ENCODE measurements at places on chromosomes 11 and 22. TPM values are rescaled to one million over a fixed set of nuclear protein-coding genes. Genes with fewer than 3 reads are reported as not detected.

GRCh38 chr22:24761888-24762675 is 12.4 kb downstream of the PIWIL3 start:
- DNase-seq, result no peak
- no peaks in the 10 kb centered on the region for H3K36me3 ChIP-seq
- no peaks in the 10 kb centered on the region for H3K4me1 ChIP-seq
- H3K27me3 ChIP-seq, result no peaks in the 10 kb centered on the region
- H3K4me3 ChIP-seq, result no peak overlapping the region

SUSD2 gene
- total RNA-seq, result 7.9 TPM

MUC5AC gene
- total RNA-seq, result not detected

DNA sequence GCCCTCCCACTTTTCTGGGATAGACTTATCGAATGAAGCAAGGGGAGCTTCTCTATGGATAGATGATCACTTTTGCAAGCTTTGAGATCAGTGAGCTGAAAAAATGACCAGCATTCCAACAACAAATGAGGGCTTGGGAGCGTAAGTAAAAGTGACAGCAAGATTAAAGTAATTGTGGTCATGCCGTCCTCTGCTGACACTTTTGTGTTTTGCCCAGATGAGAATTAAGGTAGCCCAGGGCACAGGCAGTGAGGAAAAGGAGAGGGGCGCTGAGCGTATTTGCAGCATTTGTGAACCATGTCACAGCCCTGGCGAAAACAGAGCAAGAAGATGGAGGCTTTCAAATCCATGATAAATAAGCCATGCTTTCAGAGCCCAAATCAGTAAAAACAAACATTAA is 24.6 kb upstream of the TMA7B start:
- H3K27me3 ChIP-seq, result no peaks in the 10 kb centered on the region
- no peaks in the 10 kb centered on the region for H3K4me1 ChIP-seq
- no peak overlapping the region for H3K27ac ChIP-seq
- no peak overlapping the region for H3K4me3 ChIP-seq

DNA sequence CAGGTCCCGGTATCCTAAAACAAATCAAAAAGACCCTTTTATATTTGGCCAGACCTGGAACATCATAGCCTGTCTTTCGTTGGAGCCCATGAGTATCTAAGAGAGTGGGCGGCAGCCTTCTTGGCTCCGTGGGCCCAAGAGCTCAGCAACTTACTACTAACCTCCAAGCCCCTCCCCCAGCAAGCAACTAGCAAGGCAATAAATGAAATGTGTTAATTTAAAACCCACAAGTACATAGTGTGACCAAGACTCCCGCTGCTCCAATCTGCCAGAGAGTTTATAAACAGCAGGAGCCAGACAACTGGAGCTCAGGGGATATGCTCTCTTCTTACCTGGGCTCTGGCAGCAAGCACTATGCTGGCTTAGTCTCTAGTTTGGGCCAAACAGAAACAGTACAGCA is 40.8 kb upstream of the CYP2D6 start:
- peak overlapping the region; percentile 32 for H3K27ac ChIP-seq
- no peak for DNase-seq
- H3K27me3 ChIP-seq, result no peaks in the 10 kb centered on the region
- no peaks in the 10 kb centered on the region for H3K36me3 ChIP-seq

GRCh38 chr11:62788991-62789390 is 1.8 kb downstream of the TMEM179B start:
- H3K27me3 ChIP-seq, result no peaks in the 10 kb centered on the region
- H3K36me3 ChIP-seq, result no peaks in the 10 kb centered on the region
- no peak overlapping the region for H3K27ac ChIP-seq

DNA sequence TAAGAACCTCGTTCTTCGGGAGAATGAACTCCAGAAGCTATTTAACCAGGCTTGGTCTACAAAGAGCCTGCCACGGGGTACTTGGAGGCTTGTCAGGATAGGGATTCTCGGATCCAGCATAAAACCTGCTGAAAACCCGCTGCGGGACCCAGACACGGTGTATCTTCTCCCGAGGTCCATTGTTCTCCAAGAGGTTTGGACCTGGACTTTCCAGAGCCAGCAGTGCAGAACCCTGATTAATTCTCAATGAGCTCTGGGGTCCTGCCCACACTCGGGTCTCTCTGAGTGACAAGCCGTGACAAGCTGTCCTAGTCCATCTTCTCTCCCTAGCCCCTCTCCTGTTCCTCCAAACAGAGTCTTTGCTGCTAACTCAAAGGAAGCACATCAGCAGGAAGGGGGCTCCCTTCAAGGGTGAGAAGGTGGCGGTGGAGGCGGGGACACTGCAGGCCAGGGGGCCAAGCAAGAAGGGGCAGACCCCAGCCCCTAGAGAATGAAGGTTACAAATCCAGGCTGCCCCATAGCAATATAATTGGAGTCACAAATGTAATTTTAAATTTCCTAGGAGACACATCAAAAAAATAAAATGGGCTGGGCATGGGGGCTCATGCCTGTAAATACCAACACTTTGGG is 12.2 kb downstream of the SHANK2 start:
- no peak overlapping the region for H3K4me3 ChIP-seq
- no peaks in the 10 kb centered on the region for H3K27me3 ChIP-seq
- no peaks in the 10 kb centered on the region for H3K4me1 ChIP-seq

DNA sequence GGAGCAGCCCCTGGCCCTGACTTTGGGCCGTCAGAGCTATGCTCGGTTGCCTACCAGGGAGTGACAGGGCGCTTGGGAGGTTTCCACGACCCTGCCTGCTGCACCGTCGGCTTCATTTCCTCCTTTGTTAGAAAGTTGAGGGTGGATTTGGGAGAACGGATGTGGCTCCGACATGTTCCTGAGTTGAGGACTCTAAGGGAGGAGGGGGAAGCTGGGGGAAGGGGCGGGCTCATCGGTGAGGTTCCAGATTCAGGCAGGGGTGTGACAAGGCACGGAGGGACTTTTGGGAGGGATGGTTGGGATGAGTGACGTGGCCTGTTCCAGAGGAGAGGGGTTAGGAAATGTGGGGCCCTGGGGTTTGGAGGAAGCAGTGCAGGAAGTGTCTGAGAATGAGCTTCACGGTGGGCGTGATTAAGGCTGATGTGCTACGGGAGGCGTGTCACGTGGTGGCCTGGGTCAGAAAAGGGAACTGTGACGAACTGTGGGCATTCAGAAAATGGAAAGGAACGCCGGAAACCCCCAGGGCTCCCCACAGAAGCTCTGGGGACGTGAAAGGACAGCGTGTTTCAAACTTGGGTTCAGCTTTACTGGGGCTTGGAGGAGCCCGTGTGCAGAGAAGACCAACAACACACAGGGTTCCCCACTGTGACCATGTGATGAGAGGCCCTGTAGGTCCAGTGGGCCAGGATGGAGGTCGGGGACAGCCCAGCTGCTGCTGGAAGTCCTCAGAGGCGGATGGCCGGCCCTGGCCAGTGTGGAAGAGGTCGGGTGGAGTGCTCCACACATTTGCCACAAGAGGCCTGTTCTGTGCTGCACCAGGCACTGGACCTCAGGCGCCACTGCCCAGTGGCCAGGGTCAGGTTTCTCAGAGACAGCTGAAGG is 2.8 kb downstream of the PARVB start:
- H3K27ac ChIP-seq, result peak overlapping the region; percentile 93
- H3K36me3 ChIP-seq, result no peaks in the 10 kb centered on the region
- H3K27me3 ChIP-seq, result no peaks in the 10 kb centered on the region
- no peaks in the 10 kb centered on the region for H3K4me1 ChIP-seq

GRCh38 chr22:49760630-49761571 is 66.8 kb downstream of the BRD1 start:
- no peak for DNase-seq
- no peaks in the 10 kb centered on the region for H3K27me3 ChIP-seq
- H3K27ac ChIP-seq, result no peak overlapping the region

GRCh38 chr11:2105511-2105910 is 33.7 kb downstream of the IGF2 start:
- H3K27me3 ChIP-seq, result no peaks in the 10 kb centered on the region
- no peaks in the 10 kb centered on the region for H3K4me1 ChIP-seq
- no peaks in the 10 kb centered on the region for H3K36me3 ChIP-seq
- DNase-seq, result no peak
- no peak overlapping the region for H3K27ac ChIP-seq

GRCh38 chr11:8832571-8833260 is 78.3 kb upstream of the AKIP1 start:
- peak overlapping the region; percentile 83 for H3K27ac ChIP-seq
- DNase-seq, result no peak
- H3K4me3 ChIP-seq, result no peak overlapping the region
- no peaks in the 10 kb centered on the region for H3K27me3 ChIP-seq
- peaks cover 5% of the 10 kb centered on the region for H3K4me1 ChIP-seq
- no peaks in the 10 kb centered on the region for H3K36me3 ChIP-seq

TSSK2 gene
- not detected for total RNA-seq

DNA sequence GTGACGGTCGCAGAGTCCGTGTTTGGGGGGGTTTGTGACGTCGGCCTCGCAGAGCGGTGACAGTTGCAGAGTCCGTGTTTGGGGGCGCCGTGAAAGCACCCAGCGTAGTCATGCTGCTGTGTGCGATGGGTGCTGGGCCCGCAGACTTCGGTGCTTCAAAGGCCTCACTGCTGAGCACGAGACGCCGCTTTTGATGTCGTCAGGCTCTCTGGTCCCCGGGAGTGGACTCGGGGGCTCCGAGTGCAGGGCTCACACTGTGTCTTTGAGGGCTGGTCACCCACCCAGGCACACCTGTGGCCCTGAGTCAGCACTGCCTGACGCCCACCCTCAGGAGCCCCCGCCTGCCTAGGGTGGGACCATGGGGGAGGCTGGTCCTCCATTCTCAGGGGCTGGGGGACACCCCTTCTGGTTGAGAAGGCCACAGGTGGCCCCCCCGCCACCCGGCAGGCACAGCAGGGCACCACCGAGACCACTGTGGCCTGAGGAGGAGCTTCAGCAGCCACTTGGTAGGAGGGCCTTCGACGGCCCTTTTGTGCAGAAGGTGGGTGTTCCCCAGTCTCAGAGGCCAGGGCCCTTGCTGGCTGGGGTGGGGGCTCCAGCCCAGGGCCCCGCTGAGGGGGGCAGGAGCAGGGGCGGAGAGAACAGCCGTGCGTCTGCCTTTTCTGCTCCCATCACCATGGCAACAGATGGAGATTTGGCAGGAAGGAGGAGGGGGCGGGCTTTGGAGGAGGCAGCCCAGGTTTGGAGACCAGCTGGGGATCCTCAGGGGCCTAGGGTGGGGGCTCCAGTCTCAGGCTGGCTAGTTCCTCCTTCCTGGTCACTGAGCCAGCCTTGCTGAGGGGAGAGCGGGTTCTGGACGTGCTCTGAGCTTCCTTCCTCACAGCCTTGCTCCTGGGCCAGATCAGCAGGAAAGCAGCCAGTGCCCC is 20.9 kb downstream of the BRSK2 start:
- no peak overlapping the region for H3K4me3 ChIP-seq
- no peak for DNase-seq
- H3K27ac ChIP-seq, result no peak overlapping the region
- no peaks in the 10 kb centered on the region for H3K4me1 ChIP-seq
- no peaks in the 10 kb centered on the region for H3K36me3 ChIP-seq
- peaks cover 52% of the 10 kb centered on the region for H3K27me3 ChIP-seq

DNA sequence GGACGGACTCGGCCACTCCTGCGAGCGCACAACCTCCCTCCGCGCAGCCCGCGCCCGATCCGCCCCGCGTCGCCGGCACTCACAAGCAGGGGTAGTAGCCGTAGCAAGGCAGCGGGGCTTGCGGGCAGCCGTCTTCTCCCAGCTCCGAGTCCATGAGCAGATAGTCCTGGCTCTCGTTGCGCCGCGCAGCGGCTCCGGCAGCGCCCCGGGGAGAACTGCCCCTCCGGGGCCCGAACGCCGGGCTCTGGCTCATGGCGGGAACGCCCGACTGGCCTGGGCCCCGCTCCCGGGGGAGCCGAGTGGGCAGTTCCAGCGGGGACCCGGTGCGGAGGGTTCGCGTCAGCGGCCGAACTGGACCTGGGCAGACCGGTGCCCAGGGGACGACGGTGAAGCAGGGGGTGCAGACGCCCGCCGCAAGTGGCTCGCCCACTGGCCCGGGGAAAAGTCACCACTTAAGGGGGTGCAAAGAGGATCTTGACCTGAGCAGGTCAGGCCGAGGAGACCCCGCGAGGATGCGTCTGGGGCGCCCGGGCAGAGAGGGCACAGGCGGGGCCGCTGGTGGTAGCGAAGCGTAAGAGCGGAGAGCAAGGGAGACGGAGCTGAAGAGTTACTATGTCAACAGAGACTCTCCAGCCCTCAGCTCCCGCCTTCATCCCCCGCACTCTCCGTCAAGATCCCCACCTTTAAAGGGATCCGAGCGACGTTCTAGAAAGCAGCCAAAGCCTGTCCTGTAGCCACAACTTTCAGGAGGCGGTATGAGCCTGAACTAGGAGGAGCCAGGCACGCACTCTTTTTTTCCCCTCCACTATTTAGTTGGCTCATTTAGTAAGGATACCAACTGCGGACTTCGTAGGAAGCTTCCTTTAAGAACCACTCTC is at the start of gene TRPC6:
TRPC6 (minus strand) TSS at position 757 of the 878 bp plus-strand sequence; CDS start at position 253, 504 bp downstream.
- H3K4me3 ChIP-seq, result peak within 1 kb of the TSS; percentile 69
- no peaks in the 10 kb centered on the region for H3K36me3 ChIP-seq
- H3K27ac ChIP-seq, result peak within 1 kb of the TSS; percentile 81

KCNE3 gene
- 15.8 TPM for total RNA-seq

DNA sequence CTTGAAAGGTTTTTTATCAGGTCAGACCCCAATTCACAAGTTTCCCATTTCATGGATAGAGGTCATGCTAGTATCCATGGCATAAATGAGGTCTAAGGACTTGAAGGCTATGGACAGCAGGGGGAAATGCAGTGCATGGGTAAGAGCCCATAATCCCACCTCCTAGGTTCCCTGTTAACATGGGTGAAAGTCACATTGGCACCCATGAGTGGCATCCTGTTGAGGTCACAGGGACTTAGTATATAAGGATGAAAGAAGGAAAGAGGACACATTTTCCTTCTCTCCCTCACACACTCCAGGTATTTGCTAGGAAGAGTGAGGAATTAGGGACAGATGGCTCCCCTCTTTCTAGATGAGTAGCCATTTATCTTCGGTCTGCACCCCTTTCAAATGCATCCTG is 9.4 kb upstream of the GLYAT start:
- H3K27ac ChIP-seq, result no peak overlapping the region
- no peak for DNase-seq
- H3K4me3 ChIP-seq, result no peak overlapping the region
- no peaks in the 10 kb centered on the region for H3K36me3 ChIP-seq
- no peaks in the 10 kb centered on the region for H3K4me1 ChIP-seq
- H3K27me3 ChIP-seq, result no peaks in the 10 kb centered on the region

OR2AG1 gene
- not detected for total RNA-seq

DNA sequence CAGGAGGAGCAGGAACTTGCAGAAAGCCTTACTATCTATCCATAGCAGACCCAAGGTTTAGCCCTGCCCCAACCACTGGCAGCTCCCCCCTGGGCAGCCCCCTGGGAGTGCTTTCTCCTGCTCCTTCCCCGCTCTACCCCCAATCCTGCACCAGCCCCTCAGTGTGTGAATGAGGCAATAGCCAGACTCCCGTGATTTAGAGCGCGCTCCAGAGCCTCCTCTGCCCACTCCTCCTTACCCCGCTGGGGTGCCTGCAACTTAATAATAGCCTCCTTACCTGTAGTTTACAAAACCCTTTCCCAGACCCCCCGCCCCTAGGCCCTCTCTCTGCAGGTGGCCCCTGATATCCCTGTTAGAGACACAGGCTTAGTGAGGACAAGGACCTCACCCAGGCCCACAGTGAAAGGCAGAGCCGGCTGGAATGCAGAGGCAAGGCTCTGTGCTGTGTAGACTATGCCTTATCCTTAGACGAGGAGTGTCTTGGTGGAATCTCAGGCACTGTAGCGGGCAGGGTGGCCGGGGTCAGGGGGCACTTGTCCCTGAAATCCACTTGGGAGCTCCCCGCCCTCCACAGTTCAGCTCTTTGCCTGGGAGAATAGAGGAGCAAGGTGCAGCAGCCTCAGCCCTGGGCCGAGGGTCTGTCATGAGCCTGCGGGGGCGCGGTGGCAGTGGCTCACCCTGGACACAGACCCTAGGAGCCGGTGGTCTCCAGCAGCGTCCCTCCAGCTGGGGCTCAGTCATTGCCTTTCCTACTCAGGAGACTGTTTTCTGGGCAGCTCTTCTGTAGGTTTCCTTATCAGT is 4.3 kb upstream of the CARNS1 start:
- H3K36me3 ChIP-seq, result no peaks in the 10 kb centered on the region
- DNase-seq, result no peak
- H3K4me3 ChIP-seq, result no peak overlapping the region
- no peaks in the 10 kb centered on the region for H3K27me3 ChIP-seq
- peaks cover 6% of the 10 kb centered on the region for H3K4me1 ChIP-seq
- no peak overlapping the region for H3K27ac ChIP-seq

All from breast epithelium (tissue), 4 donors.